Heart left ventricle (tissue), 16 donors: ENCODE measurements at places on chromosomes 11 and 22.

GRCh38 chr11:42524534-42525227 is 787.1 kb upstream of the API5 start:
- peak; percentile 23 for DNase-seq

- no peak for DNase-seq
These were observed 1072.0 kb downstream of the LRRC4C start for GRCh38 chr11:40387240-40387980.

DNA sequence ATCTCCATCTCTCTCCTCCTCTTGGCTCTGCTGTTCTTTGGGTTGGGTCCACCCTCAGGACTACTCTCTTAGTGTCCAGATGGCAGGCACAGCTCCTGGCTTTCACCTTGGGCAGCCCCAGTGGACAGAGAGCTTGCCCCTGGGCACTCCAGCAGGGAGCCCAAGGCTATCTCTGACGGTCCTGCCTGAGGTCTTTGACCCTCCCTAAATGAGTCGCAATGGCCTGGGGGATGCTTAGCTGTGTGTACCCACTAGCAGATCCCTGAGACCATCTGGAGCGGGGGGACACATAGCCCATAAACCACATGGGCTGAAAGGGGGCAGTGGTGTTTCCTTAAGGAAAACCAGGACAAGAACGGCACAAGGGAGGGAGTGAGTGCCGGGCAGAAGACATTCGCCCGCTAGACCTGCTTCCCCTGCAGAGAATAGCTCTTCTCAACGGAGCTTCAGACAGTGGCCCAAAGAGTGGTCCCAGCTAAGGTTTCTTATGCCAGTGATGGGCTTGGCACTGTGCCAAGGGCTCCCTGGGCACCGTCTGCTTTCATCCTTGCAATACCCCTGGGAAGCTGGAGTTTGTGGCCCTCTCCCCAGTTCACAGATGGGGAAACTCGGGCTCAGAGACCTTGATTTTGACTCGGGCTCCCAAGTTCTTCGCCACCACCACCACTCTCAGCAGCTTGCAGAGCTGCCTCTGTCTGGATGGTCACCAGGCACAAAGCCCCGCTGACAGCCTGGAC is 53.9 kb upstream of the ANO1 start:
- no peak for DNase-seq

DNA sequence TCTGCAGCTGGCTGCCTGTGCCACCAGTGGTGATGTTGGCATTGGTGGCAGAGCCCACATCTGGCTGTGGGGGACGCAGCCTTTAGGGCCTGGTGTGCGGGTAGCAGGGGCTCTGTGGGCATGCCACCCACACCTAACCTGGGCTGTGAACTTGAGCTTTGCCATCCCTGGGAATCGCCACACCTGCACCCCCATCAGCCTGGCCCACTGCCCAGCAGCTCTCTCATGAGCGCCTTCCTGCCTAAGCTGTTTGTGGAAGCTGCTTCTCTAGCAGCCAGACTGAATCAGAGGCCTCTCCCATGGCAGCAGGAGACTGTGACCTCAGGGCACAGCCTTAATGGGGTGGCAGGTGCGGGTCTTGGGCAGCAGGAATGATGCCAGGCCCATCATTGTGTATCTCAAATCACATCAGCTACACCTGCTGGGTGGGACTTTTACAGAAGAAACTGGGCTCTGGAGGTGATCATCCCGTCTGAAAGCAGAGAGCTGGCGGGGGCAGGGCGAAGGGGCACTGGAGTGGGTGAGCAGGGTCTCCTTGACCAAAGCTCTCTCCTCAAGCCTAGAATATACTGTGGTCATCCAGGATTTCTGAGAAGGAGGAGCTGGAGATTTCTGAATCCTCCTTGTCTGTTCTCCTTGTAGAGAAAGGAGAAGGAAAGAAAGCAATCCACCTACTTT is 17.8 kb upstream of the CARS1 start:
- DNase-seq = peak; percentile 57

- no peak for DNase-seq
These were observed 75.2 kb downstream of the ADAMTS15 start for GRCh38 chr11:130523609-130524008.

DNA sequence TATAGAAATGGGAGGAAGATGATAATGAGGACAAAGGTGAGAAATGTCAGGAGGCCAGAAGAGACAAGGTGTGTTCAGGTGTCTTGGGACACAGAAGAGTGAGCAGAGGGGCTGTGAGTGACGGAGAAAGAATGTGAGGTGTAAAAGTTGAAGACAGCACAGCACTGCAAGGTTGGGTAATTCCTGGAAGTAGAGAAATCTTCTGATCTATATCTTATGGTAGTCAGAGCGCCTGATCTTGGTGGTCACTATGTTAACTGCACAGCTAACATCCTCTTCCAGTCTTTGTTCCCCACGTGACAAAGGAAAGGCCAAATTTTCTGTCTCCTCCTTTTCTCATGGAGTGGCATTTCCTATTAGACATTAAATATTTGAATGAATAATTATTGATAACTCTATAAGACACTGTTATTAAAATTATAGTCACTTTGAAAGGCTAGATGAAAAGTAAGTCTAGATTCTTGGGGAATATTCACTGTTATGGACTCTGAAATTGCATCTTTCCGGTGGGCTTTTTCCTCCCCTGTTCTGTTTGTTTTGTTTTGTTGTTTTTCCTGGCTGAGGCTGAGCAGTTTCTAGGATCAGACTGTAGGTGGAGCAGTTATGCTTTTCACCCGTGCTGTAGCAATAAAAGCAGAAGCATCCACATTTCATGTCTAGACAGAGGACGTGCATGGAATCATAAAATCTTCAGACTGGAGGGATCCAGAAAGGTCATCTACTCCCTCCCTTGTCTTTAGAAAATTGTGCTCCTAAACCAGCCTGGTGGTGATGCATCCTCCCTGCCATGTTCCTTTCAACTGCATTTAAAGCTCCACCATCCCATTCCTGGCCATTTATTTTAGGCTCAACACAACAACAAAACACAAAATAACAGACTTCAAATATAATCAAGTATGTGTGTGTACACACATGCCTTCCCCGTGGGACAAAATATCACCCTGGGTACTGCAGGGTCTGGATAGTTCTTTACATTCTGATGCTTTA is 26.6 kb downstream of the SC5D start:
- DNase-seq = no peak

GRCh38 chr11:60767388-60767811 is 10.7 kb downstream of the MS4A15 start:
- DNase-seq = no peak

DNA sequence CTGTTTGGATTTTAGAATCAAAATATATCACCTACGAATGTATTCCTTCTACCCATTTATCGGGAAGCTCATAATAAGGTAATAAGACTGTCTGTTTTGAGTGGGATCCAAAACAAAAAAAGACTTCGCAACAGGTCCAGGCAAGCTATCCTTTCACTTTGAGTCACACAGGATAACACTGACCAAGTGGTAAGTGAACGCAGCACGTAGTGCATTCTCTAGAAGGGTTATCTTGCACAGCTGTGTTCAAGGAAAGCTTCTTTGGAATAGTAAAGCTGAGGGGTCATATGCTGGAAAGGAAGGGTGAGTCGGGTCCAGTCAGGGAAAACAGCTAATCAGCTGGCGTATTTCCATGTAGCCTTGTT is 22.3 kb upstream of the NRGN start:
- DNase-seq = no peak

DNA sequence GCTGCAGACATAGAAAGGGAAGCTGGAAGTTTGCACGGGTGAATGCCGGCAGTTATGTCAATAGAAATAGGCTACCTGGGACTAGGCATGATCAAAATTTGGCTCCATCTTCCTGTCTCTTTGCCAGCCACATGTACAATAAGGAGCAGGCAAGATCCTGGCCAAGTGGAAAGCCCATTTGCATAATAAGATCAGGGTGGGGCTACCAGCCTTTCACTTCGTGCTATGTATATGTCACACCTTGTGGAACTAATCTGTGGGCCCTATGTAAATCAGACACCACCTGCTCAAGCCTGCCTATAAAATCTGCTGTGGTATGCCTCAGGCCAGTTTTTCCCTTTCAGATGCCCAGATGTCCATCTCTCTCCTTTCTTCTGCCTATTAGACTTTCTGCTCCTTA is 79.3 kb upstream of the DRD2 start:
- no peak for DNase-seq

GRCh38 chr22:38353142-38353629 is 36.0 kb upstream of the CSNK1E start:
- peak; percentile 88 for DNase-seq

- DNase-seq = peak; percentile 66
These were observed 3.6 kb downstream of the CCDC85B start for GRCh38 chr11:65894034-65894591.
